ENCODE measurements at places on chromosomes 2 and 18.

DNA sequence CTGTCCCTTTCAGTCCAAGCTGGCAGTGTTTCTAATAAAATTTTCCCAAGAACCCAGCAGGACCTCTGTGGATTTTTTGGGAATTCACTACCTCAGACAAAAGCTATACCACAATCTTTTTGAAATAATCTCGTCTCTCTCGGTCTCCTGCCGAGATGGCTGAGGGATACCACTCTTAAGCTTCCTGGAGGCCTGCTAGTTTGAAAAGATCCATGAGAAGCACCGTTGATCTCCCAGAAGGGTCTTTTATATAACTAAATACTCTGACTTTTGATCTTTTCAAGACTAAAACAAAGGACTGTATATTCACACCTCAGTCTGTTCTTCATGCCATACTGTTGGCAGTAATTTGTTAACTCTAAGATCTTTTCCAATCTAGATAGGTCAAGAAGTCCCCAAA is 141.7 kb downstream of the UPP2 start:
- DNase-seq = no peak

- no peak for DNase-seq
Measured at GRCh38 chr18:79682894-79683625, 3.5 kb downstream of the CTDP1 start.

DNA sequence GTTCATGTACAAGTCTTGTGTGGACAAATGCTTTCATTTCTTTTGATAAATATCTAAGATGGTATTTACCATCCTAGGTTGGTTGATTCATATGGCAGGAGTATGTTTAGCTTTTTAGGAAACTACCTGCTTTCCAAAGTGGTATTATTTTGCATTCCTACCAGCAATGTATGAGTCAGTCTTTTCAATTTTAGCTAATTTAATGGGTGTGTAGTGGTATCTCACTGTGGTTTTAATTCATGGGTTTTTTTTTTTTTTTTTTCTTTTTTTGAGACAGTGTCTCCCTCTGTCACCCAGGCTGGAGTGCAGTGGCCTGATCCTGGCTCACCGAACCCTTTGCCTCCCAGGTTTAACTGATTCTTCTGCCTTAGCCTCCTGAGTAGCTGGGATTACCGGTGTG is 4.2 kb downstream of the ZNF512 start:
- DNase-seq = no peak

GRCh38 chr2:112081262-112081661 is 26.2 kb downstream of the TMEM87B start:
- no peak for DNase-seq

GRCh38 chr2:156321243-156321904 is 11.1 kb downstream of the NR4A2 start:
- peak; percentile 44 for DNase-seq

DNA sequence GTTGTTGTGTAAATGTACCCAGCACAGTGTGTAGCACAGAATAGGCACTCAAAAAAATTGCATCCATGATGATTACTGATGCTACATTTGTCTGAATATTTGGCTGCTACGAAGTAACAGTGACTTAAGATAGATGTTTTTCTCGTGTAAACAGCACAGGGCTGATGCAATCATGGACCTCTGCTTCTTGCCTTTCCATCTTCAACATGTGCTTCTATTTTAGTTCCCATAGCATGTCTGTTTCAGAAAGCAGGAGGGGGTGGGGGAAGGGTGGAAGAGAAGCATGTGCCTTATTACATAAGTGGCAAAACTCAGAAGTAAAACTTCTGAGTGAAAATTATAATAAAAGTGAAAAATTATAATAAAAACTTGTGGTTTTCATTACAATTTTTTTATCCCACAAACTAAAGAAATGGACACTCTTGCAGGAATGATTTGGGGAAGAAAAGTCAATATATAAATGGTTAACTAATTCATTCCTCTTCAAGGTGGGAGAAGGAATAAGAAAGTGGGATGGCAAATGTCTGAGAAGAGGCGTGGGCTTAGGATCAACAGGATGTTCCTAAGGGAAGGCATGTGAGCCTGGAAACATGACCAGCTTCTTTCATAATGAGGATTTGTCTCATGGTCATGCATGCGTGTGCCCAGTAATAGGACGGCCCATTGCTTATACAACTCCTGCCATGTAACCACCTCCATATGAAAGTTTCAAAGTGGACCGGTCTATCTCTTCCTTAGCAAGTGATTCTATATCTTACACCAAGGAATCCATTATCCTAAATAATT is 27.2 kb downstream of the CCBE1 start:
- no peak for DNase-seq

DNA sequence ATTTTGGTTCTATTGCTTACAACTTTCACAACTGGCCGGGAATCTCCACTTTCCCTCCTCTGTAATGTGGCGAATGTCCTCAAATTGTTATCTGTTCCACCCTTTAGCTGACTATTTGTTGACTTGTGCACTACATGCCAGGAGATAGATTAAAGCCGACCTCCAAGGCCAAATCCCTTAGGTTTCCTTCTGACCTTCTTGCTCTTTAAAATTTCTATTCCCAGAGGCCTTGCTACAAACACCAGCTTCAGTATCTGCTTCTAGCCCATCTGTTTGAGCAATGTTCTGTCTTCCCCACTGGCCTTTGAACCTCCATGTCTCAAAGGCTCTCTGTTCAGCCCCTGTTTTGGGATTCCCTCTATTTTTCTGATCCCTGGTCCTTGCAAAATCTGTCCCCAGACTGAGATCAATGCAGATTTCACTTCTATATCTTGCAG is 426.2 kb downstream of the LRATD1 start:
- no peak for DNase-seq

DNA sequence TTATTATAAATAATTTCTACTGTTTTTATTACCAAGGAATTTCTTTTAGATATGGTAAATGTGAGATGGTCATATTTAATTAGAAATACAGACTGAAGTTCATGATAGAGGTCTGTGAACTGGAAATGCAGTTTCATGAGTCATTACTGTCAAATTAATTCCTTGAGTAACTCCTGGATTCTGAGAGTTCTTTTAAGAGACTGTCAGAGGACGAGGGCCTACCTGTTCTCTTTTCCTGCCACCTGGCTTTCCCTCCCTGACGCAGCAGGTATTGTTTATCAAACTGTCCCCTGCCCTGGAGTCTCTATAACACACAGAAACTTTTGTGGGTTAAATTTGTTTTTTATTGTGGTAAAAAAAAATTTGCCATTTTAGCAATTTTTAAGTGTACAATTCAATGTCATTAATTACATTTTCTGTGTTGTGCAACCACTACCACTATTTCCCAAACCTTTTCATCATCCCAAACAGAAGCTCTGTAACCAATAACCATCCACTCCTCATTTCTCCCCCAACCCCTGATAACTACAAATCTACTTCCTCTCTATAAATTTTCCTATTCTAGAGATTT is 142.6 kb downstream of the DIS3L2 start:
- no peak for DNase-seq

DNA sequence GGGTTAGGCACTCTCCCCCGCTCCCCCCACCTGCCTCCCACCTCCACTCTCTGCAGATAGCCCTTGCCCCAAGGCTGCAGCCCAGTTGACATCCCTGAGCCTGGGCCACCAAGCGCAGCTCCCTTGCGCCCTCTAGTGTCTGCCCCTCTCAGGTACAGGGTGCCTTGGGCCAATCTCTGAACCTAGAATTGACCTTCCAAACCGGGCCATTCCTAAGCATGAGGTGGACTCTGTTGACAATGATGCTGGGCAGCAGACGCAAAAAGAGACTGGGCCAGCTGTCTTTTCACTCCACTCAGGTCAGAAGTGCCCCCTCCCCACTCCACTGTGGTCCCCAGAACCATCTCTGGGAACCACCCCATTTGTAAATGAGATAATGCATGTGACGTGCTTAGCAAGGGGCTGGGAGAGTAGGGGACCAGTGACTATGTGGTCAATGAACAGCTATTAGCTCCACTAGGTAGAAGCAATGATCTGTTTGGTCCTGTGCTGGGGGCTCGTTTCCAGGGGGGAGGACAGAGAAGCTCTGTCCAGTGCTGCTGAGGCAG is 43.3 kb upstream of the PLB1 start:
- DNase-seq = peak; percentile 81

DNA sequence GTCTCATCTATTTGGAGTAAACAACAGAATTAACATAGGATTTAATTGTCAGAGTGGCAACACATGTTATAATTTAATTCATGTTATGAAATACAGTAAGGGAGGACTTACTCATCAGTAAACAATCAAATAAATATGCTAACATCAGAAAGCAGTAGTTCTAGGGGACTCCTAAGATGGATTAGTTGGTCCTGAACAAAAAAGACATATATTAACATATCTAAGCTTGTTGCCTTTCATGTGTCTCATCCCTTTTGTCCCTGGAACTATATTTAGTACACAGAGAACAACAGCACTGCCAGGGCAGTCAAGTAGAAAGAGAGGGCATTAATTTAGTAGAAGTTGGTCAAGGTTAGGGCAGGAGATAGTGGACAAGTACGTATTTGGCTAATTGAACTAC is 117.8 kb upstream of the FZD5 start:
- no peak for DNase-seq

DNA sequence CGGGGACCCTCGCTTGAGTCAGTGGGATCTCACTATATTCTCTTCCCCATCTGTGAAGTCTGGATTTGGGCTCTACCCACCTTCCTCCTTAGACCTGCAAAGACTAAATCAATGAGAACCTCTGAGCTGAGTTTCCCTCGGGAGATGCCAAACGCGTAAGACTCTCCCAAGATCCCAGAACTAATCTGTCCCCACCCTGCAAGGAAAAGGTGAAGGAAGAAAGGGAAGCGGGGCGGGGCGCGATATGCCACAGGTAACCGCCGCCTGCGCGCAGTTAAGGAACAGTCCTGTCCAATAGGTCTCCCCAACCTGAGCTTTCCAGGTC is 780 bp downstream of the SRD5A2 start:
- DNase-seq = no peak

GRCh38 chr2:200435379-200435778 is 74.5 kb downstream of the KCTD18 start:
- no peak for DNase-seq

DNA sequence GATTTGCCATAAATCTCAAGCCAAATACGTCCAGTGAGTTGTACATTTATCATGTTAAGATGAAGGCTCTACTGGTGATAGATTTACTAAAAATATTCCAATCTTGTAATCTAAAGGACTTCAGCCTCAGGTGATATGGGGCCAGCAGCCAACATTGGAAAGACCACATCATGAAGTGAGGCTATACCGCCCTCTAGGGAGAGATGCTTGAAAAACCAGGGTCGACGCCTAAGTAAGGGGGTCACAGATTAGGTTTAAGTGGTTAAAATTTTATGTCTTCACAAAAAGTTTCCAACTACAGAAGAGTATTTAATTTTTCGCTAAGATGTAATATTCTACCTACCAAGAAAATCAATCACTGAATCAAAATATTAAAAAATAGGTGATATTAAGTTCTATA is 33.3 kb downstream of the DOCK10 start:
- DNase-seq = no peak

- DNase-seq = no peak
Measured at GRCh38 chr18:58536534-58537271, 92.2 kb downstream of the ALPK2 start.

- no peak for DNase-seq
Measured at GRCh38 chr2:158473719-158474392, 17.1 kb downstream of the PKP4 start.

DNA sequence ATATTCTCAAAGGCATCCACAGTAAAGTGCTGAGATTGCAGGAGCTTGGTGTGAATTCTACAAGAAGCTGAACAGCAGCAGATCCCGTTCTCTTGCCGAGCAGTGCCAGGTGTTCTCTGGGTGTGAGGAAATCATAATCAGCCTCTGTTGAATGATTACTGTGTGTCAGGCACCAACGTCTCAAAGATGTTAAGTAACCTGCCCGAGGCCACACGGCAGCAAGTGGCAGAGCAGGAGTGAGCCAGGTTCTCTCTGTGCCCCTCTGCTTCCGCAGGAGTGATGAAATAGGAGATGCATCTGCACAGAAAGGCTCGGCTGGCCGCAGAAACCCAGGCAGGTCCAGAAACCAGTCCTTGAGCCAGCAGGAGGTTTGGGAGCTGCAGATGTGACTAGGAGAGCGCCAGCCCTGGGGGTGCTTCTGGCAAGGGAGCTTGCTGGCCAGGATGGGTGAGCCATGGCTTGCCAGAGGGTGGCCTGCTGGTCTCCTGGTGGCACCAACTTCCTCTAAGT is 68.4 kb downstream of the COPS7B start:
- DNase-seq = no peak

GRCh38 chr2:207317378-207317984 is 151.7 kb upstream of the KLF7 start:
- no peak for DNase-seq

GRCh38 chr2:186543561-186544131 is 46.2 kb upstream of the ITGAV start:
- no peak for DNase-seq

DNA sequence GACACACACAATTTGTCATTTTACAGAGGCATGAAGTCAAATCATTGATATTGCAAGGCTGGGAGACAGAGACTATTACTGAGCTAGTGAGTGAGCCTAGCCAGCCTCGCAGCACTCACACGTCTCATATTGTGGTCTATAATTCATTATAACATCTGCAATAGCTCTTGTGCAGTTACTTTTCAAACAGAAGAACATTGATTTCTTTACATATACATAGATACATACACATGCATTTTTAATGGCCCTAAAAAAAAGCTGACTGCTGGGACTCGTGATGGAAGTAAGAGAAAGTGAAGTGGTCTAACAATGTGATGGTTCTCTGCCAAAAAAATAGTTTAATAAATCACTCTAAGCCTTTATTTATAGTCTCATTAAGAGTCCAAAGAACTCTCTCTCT is 56.8 kb downstream of the KIAA2012 start:
- DNase-seq = no peak

GRCh38 chr2:28906376-28906775 is 11.9 kb downstream of the WDR43 start:
- no peak for DNase-seq

GRCh38 chr2:70668432-70668831 is 99.6 kb downstream of the ADD2 start:
- DNase-seq = no peak

DNA sequence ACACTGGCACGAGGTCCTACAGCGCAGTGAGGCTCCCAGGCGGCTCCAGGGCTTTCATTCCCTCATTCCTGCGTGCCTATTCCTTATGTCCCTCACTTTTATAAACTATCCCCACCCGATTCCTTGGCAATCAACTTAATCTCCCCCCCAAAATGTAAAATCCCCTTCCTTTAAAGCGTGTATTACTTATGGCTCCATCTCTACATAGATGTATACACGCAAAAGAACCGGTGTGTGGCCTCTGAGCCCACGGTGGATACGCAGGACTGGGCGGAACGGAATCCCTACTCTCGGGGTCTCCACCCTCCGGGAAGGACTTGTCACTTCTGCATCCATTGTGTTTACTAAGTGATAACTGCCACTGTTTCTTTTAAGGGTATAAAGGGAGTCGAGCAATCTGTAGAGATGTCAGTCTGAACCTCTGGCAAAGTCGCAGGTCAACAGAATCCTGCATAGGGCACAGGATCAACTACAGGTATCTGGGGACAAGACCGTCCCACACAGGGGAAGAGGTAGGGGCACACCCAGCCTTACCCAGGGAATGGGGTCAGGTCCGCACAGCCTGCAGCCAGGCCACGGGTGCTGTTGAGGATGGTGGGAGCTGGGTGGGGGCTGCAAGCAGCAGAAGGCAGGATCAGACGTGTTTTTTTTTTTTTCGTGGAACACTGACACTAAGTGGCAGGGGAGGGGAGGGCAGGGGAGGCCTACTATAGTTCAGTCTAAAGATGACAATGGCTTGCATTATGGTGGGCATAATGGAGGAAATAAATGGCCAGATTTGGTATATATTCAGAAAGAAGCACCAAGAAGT is 42.1 kb downstream of the HDLBP start:
- no peak for DNase-seq
